ENCODE measurements at places on chromosomes 11 and 22. TPM values are rescaled to one million over a fixed set of nuclear protein-coding genes. Genes with fewer than 3 reads are reported as not detected.

TSSK2 gene
- polyA plus RNA-seq: 0.56 TPM

E2F8 gene
- polyA plus RNA-seq: 19.8 TPM

VSIG10L2 gene
- not detected for polyA plus RNA-seq

OR10W1 gene
- polyA plus RNA-seq: not detected

GVQW3 gene
- polyA plus RNA-seq: 5.0 TPM

LTBP3 gene
- 126 TPM for polyA plus RNA-seq

DBX1 gene
- 8.0 TPM for polyA plus RNA-seq

SYCE3 gene
- polyA plus RNA-seq: not detected

CHADL gene
- 4.9 TPM for polyA plus RNA-seq

DRD4 gene
- 1.2 TPM for polyA plus RNA-seq

RASD2 gene
- polyA plus RNA-seq: 25.4 TPM

DNA sequence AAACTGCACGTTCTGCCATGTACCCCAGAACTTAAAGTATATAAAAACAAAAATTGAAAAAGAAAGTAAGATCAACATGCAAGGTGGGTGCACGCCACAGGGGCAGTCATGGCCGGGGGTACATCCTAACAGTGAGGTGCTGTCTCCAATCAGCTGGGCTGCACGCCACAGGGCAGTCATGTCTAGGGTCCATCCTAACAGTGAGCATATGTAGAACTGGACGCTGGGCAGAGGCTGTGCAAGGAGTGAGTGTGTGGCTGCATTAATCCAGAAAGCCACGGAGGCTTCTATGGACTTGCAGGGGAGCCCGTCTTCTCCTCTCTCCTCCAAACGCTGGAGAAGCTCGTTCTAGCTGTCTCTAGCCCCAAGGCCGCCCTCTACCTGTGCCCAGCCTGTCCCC is 1105.0 kb downstream of the BRD1 start:
- DNase-seq: no peak

GRCh38 chr22:38638728-38639127 is 17.5 kb downstream of the FAM227A start:
- no peak for DNase-seq

DNA sequence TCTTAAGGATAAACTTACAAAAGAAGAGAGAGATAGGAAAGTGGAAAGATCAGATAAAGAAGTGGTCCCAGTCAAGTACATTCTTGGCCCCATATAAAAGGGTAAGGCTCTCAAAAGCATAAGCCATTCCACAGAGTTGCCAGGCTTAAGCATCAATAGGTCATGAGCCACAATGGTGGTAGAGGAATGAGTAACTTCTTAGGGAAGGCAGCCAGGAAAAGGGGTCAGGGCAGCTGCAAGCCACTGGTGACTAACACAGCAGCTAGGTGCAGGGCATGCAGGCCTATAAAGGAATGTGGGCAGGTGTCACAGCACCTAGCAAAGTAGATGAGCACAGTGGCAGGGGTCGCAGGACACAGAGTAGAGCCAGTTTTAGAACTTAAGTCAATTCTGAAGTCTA is 302.6 kb upstream of the FAT3 start:
- no peak for DNase-seq

GRCh38 chr11:75538150-75538942 is 12.6 kb upstream of the GDPD5 start:
- DNase-seq: no peak

- DNase-seq: no peak
Observed at GRCh38 chr22:49365191-49365837, 462.4 kb downstream of the BRD1 start.

- DNase-seq: no peak
Observed at GRCh38 chr22:22235558-22235957, 9.0 kb upstream of the VPREB1 start.

DNA sequence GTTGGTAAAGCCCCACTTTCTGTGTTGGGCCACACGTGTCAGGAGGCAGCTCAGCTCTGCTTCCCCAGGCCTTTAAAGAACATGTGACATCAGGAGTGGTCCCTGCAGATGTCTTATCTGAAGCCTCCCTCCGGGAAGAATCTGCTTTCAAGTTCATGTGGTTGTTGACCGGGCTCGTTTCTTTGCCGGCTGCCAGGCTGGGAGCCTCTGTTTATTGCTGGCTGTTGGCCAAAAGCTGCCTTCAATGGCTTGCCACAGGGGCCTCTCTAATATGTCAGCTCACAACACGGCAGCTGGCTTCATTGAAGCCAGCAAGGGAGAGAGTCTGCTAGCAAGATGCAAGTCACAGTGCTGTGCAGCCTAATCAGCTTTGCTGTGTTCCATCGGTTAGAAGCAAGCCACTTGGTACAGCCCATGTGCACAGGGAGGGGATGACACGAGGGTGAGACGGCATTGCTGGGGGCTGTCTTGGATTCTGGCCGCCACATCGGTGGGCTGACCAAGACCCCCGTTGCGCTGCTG is 14.6 kb downstream of the MRGPRF start:
- DNase-seq: no peak

- no peak for DNase-seq
Observed at GRCh38 chr11:81970886-81971285, 762.8 kb downstream of the FAM181B start.

DNA sequence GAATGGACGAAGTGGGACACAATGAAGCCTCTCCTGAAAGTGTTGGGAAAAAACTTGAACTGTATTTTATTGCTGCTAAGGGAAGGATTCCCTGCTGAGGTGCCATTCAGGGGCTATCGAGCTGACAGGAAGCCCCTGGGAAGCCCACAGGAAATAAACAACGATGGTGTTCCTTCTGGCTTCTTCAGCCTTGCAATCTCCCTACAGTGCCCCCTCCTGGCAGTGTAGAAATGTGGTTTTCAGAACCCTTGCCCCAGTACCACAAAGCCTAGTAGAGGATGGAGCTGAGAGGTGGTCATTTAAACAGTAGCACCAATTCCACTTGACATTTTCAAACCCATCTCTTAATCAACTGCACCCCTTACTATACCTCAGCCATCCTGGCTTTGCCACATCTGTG is 676.7 kb upstream of the ARHGAP42 start:
- no peak for DNase-seq

- no peak for DNase-seq
Observed at GRCh38 chr22:29520851-29521250, 32.7 kb downstream of the THOC5 start.

GRCh38 chr22:30649430-30650007 is 13.9 kb downstream of the SLC35E4 start:
- no peak for DNase-seq
